ENCODE measurements at places on chromosomes 13 and 19. TPM values are rescaled to one million over a fixed set of nuclear protein-coding genes. Genes with fewer than 3 reads are reported as not detected.

- DNase-seq, result no peak
Measured at GRCh38 chr13:113061271-113061625, 44.3 kb upstream of the F7 start.

DNA sequence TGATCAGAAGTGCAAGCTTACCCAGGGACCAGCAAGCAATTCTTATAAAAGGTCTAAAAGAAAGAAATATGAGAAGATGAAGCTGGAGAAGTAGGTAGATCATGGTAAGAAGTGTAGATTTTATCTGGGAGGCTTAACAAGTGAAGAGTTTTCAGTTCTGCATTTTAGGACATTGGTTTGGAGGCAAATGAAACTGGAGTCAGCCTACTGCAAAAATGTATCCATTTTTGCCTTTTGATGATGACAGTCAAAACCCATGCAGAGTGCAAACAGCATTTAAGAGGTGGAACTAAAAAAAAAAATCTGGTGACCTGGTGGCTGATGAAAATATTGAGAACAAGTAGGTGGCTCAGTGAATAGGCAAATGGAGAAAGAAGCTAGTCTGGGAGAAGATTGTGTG is 216.9 kb downstream of the DNAJC15 start:
- no peak for DNase-seq

GRCh38 chr13:32036126-32036695 is 4.6 kb downstream of the FRY start:
- no peak for DNase-seq

GRCh38 chr13:98141509-98142379 is 1.1 kb upstream of the FARP1 start:
- no peak for DNase-seq

DNA sequence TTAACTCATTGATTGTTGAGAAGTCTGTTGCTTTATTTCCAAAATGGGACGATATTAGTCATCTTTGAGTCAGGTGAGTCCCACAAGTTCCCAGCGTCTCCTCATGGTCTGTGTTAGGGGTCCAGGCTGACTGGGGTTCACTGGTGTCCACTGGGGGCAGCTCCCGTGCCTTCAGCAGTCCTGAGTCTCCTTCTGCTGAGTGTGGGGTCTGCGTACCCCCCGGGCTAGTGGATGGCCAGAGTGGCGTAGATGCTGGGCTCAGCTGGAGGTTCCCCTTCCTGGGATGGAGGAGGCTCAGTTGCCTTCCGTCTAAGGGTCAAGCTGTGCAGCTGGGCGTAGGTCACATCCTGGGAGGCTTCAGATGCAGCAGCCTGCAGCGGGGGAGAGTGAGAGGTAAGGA is 5.9 kb downstream of the LILRB3 start:
- no peak for DNase-seq

DNA sequence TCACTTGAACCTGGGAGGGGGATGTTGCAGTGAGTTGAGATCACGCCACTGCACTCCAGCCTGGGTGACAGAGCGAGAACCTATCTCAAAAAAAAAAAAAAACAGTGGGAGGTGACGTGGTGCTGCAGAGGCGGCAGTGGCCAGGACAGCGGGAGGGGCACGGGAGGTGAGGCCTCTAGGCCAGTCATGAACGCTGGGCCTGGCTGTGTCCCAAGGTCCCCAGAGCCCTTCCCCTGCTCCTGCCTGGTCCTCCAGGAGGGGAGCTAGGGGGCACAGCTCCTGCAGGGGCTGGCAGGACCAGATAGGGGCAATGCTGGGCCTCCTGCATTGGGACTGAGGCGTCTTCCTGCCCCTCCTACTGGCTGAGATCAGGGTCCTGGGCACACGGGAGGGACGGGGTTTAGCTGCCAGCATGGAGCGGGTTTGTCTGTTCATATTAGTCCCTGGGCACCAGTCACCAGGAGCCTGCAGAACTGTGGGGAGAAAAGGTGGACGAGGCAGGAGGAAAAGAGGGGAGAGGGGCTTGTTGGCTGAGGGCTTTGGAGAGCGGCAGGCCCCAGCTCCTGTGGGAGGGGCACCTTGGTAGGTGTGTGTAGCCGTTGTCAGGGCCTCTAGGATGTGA is 4.5 kb downstream of the MAP2K7 start:
- no peak for DNase-seq

GRCh38 chr19:45630463-45630862 is 8.7 kb downstream of the EML2 start:
- DNase-seq, result no peak

GRCh38 chr19:39341129-39341718 is 997 bp upstream of the SAMD4B start:
- DNase-seq, result no peak

- DNase-seq, result no peak
Measured at GRCh38 chr19:30214651-30215051, 157.5 kb upstream of the ZNF536 start.

- DNase-seq, result no peak
Measured at GRCh38 chr13:88840085-88840484, 1168.9 kb downstream of the SLITRK5 start.

DNA sequence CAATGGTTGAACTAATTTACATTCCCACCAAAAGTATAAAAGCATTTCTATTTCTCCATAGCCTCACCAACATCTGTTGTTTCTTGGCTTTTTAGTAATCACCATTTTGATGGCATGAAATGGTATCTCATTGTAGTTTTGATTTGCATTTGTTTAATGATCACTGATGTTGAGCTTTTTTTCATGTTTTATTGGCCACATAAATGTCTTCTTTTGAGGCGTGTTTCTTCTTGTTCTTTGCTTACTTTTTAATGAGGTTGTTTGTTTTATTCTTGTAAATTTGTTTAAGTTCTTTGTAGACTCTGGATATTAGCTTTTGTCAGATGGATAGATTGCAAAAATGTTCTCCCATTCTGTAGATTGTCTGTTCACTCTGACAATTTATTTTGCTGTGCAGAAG is 28.2 kb downstream of the ZNF714 start:
- DNase-seq, result no peak

- no peak for DNase-seq
Measured at GRCh38 chr19:3862826-3863500, 5.9 kb downstream of the ZFR2 start.

DNA sequence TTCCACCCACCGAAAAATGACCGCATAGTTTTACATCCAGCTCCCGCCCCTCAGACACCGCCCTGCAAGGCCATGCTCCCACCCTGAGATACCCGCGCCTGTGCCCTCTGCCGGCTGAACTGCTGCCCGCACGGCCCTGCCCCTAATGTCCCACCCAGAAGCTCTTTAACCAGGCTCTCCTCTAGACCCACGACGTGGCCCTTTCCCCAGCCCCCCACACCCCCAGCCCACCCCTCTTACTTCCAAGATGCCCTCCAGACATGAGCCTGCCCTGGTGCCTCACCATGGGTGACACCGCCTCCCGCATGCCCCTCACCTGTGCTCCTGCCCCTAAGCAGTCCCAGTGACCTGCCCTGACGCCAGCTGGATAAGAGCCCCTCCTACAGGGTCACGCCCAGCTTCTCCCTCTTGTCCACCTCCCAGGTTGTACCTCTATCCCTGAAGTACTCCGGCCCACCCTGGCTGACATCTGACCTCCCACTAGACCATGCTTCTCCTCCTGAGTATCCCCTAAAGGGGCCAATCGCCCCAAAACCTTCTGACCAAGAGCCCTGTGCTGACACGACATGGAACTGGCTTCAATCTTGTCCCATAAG is 51.2 kb downstream of the COLGALT1 start:
- no peak for DNase-seq

DNA sequence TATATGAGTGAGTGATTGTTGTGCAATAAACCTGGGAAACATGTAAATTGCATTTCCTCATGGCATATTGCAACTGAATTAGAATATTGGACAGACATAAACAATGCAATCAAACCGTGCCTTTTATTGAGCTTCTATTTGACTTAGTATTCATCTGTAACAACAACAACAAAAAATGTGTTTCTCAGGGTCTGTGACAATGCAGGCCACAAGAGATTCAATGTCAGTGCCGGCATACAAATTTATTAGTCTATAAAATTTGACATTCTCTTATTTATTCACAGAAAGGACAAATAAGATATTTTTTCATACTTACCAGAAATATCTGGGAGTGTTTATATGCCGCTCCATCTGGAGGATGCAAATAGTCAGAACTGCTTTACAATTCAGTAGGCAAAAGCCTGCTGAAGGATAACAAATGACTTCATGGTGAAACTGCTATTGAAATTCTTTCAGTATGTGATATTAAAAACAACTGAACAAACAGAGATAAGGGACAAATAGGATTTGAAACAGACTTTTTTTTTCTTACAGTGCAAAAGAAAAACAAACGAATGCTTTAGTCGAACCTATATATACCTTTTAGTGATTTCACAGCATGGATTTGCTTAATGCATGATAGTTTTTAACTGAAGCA is 77.2 kb downstream of the DACH1 start:
- no peak for DNase-seq

Gene NLRP4
- total RNA-seq, result not detected

Gene CRLF1
- not detected for total RNA-seq

Gene MYO9B
- total RNA-seq, result 275 TPM

Gene SAMD4B
- total RNA-seq, result 47.8 TPM

Gene KLF5
- total RNA-seq, result 6.1 TPM

Gene KLK14
- 0.91 TPM for total RNA-seq

Gene ZNF799
- total RNA-seq, result 7.9 TPM

All from activated naive CD8-positive, alpha-beta T cell treated with anti-CD3 and anti-CD28 coated beads, Interleukin-2, amount 10 ng/mL, durations not matched to agents 7 days and 5 days (primary cell).